Activated T-helper 1 cell treated with anti-CD3 and anti-CD28 coated beads, Interleukin-12 subunit alpha, Interleukin-12 subunit beta, Interleukin-2, Interleukin-4 antibody, amounts not matched to agents 30 ng/mL and 10 ng/mL and 1 ng/mL, durations not matched to agents 14 hours and 24 hours and 36 hours (primary cell): ENCODE measurements at places on chromosomes 12 and 14. TPM values are rescaled to one million over a fixed set of nuclear protein-coding genes. Genes with fewer than 3 reads are reported as not detected.

DNA sequence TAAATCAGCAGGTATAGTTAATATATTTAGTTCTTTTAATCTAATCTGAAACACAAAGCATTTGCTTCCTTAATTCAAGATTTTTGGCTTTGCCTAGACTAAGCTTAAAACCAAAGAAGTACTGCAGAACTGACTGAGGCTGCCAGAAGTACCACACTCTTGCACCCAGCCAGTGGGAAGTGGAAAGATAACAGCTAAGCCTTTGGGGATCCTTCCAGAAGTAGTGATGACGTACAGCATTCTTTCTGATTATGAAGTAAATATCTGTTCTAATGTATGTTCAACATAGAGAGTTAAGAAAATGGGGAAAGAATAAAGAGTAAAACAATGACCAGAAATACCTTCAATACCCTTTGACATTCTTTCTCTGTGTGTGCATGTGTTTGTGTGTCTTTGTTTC is 19.3 kb downstream of the NTF3 start:
- no peaks in the 10 kb centered on the region for H3K4me1 ChIP-seq
- H3K36me3 ChIP-seq: no peaks in the 10 kb centered on the region
- peaks cover 2% of the 10 kb centered on the region for H3K27me3 ChIP-seq
- no peak overlapping the region for H3K27ac ChIP-seq

- H3K27me3 ChIP-seq: no peaks in the 10 kb centered on the region
- no peak for DNase-seq
- H3K36me3 ChIP-seq: peaks cover 20% of the 10 kb centered on the region
- H3K27ac ChIP-seq: peak overlapping the region; percentile 63
- no peak overlapping the region for H3K4me3 ChIP-seq
Measured at GRCh38 chr12:31876568-31877424, 82.4 kb upstream of the RESF1 start.

- no peak for DNase-seq
- H3K36me3 ChIP-seq: no peaks in the 10 kb centered on the region
- no peaks in the 10 kb centered on the region for H3K4me1 ChIP-seq
- no peak overlapping the region for H3K27ac ChIP-seq
- no peak overlapping the region for H3K4me3 ChIP-seq
Measured at GRCh38 chr14:93381644-93382043, 34.7 kb downstream of the COX8C start.

GRCh38 chr14:90613453-90613852 is 202.8 kb downstream of the TTC7B start:
- H3K4me3 ChIP-seq: no peak overlapping the region
- no peak overlapping the region for H3K27ac ChIP-seq
- H3K27me3 ChIP-seq: peaks cover 4% of the 10 kb centered on the region
- no peaks in the 10 kb centered on the region for H3K36me3 ChIP-seq

DNA sequence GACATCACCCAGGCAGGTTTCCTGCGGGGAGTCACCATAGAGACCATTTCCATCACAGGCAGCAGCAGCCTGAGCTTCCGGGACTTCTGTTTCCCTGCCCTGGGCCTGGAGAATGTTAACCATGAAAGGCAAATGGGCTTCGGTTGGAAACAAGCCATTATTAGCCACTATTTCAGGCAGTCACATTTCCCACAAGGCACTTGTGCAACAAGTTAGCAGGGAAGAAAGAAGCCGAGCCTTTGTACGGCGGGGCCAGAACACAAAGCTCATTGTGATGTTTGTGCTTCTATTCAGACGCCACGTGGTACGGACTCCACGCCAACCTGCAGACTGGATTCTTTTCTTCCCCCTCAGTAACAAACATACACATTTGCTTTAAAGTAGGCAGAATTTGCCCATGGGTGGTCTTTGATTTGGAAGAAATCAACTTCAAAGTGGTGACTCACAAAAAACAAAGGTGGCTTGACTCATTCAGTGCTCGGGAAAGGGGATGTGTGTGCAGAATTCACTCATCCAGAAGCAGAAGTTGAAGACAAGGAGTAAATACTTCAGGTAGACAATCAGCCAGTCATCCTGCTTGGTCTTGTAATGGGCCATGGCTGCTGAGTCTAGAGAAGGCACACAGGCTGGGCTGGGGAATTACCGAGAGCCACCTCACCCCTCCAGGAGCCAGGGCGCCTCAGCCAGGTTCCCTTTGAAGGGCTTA is 154.2 kb upstream of the PRMT8 start:
- H3K27me3 ChIP-seq: peaks cover 3% of the 10 kb centered on the region
- no peak for DNase-seq
- no peak overlapping the region for H3K27ac ChIP-seq

DNA sequence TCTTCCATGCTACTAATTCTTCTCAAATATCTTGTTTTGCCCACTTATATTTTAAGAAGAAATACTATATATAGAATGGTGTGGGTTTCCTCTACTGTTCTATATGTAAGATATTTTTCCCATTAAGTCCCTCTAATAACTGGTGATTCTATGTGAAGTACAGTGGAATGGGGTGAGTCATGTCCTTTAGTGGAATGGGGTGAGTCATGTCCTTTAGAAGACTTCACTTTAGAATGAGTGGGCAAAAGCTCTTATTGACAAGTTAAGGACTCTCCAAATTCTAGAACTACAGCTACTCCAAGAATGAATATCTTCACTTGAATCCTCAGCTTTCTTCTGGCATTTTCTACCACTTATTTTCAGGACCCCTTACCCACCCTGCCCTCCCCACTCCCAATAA is 349.9 kb downstream of the ETNK1 start:
- H3K27ac ChIP-seq: no peak overlapping the region
- no peaks in the 10 kb centered on the region for H3K36me3 ChIP-seq
- H3K4me1 ChIP-seq: no peaks in the 10 kb centered on the region
- H3K4me3 ChIP-seq: no peak overlapping the region

DNA sequence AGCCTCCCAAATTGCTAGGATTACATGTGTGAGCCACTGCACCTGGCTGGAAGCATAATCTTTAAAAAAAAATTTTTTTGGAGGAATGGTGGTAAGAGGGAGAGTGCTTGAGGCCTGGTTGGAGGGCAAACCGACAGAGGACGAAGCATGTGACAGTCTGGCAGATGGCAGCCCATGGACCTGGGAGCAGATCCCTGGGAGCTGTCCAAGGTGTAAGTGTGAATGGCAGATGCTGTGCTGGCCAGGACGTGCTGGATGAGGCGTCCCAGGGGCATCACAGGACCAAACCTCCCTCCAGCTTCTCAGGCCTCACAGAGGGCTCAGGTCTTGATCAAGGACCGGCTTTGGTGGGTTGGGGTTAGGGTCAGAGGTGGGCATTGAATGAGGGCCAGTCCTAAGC is 128.4 kb upstream of the NCOR2 start:
- no peak overlapping the region for H3K27ac ChIP-seq
- DNase-seq: no peak
- no peaks in the 10 kb centered on the region for H3K36me3 ChIP-seq
- H3K4me3 ChIP-seq: no peak overlapping the region

DNA sequence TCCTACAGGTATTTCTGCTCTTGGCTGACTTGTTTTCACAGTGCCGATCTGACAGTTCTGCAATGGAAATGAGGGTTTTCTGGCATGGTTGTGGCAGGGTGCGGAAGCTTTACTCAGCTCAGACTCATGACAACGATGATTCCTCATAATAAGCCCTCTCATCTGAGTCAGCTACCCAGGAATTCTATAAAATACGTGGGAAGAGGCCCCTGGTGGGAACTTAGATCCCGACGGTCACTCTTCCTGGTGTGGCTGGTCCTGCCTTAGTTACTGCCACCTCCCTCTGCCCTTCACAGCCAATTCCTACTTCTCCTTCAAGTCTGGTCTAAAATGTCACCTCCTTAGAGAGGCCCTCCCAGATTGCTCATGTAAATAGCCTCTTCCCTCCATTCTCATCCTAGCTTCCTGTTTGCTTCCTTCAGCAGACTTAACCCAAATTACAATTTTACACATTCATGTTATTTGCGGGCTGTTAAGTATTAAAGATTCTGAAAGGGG is 104.2 kb upstream of the MAP1LC3B2 start:
- H3K4me3 ChIP-seq: no peak overlapping the region
- H3K36me3 ChIP-seq: no peaks in the 10 kb centered on the region
- H3K27ac ChIP-seq: no peak overlapping the region
- peaks cover 3% of the 10 kb centered on the region for H3K27me3 ChIP-seq

GRCh38 chr12:122064780-122065588 is 13.6 kb upstream of the MLXIP start:
- no peak overlapping the region for H3K27ac ChIP-seq
- H3K4me1 ChIP-seq: peaks cover 26% of the 10 kb centered on the region
- no peak for DNase-seq
- H3K27me3 ChIP-seq: peaks cover 4% of the 10 kb centered on the region
- peaks cover 1% of the 10 kb centered on the region for H3K36me3 ChIP-seq

DNA sequence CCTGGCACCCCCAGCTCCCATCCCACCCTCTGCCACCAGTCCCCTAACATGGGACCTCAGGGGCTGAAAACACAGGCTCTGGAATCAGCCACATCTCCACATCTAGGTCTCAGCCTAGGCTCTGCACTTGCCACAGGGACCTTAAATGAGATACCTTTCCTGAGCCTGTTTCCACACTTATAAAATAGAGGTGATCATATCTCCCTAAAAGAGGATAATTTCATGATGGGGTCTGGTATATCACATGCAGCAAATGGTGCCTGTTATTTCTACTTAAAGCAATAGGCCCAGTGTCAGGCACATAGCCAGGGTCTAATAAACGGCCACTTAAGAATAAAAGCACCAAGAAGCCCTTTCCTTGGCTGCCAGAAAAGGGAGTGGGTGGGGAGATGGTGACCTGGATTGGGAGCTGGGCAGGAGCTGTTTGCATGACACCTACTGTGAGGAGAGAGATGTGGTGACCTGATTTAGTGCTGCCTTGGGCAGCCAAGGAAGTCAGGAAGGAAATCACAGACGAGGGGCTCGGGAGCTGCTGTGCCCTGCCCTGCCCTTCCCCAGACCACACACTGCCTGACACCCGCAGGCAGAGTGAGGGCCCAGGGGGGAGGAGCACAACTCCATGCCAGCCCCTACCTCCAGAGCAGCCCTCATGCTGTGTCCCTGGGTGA is 71.2 kb downstream of the IRF2BPL start:
- no peaks in the 10 kb centered on the region for H3K36me3 ChIP-seq
- H3K27me3 ChIP-seq: peaks cover 4% of the 10 kb centered on the region
- H3K27ac ChIP-seq: peak overlapping the region; percentile 65
- peak overlapping the region; percentile 31 for H3K4me3 ChIP-seq
- DNase-seq: no peak

DNA sequence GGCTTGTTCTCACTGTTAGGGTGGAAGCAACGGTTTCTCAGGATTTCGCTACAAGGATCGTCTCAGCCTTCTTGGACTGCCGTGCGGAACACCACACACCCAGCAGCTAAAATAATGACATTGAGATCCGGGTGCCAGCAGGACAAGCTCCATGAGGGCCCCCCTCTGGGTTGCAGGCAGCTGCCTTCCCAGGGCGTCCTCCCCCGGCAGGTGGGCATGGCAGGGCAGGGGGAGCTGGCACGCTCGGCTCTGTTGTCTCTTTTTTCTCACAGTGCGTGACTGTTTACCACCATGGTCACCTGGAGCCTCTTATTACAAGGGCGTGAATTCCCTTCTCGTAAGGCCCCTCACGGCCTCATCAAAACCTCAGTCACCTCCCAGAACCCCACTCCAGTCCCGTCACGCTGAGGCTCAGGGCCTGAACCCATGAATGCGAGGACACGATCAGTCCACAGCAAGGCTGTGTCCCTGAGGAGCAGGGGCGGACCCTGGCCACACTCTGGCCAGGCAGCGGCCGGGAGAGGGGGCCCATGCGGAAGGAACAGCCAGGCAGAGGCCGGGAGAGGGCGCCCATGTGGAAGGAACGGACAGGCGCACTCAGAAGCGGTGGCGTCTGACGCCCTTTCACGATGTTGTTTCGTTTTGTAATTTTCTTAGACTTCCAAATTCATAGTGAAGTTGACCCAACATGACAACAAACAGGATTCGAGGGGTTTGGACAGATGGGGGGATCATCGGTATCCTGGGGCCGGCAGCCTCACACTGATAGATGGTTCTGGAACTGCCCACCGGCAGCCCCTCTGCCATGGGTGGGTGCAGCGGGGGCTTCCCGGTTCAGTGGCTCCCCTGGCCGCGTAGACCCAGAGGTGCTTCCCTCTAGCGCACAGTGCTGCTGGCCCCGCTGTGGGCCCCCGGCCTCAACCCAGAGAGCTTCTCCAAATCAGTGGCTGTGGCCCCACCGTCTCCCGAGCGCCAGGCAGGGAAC is 10.0 kb downstream of the LRCOL1 start:
- H3K4me1 ChIP-seq: peaks cover 11% of the 10 kb centered on the region
- H3K36me3 ChIP-seq: no peaks in the 10 kb centered on the region
- H3K4me3 ChIP-seq: peak overlapping the region; percentile 67
- H3K27me3 ChIP-seq: peaks cover 52% of the 10 kb centered on the region

DNA sequence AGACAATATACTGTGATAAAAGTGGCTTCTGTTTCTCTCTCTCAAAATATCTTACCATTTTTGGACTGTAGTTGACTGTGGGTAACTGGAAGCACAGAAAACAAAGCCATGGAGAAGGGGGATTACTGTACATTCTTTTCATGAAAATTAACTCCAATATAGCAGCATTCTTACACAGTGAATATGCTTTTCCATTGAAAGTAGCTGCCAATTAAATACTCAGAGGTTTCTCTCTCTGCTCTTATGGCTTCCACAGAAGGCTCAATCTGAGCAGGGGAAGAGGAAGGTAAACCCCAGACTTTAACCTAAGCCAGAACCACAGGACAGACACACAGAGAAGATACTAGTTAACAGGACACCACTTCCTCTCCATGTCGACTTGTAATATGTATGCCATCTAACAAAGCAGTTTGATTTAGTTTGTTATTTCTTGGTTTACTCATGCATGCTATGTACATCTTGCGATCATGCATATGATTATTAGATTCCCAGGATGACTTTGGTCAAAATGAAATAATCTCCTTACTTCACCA is 150.2 kb downstream of the SSPN start:
- no peak for DNase-seq
- H3K27me3 ChIP-seq: no peaks in the 10 kb centered on the region
- H3K4me3 ChIP-seq: no peak overlapping the region
- peaks cover 26% of the 10 kb centered on the region for H3K4me1 ChIP-seq

DNA sequence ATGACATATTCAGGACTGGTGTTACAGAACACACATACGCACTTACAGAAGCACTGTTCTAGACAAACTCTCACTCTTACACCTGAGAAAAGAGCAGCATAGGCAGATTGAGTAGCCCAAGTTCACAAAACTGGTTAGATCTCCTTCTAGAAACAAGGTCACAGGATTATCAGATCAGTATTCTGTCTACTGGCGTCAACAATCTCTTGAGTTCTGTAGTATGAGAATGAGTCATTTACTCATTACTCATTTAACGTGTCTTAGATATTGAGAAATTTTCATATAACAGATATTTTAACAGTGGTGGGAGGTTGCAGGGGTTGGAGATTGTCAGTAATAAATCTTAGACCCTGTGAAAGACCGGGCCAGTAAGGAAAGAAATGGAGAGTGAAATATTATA is 2.8 kb upstream of the TSPAN8 start:
- no peak overlapping the region for H3K27ac ChIP-seq
- H3K36me3 ChIP-seq: no peaks in the 10 kb centered on the region
- H3K4me3 ChIP-seq: no peak overlapping the region
- no peak for DNase-seq
- no peaks in the 10 kb centered on the region for H3K27me3 ChIP-seq

- peaks cover 78% of the 10 kb centered on the region for H3K4me1 ChIP-seq
- peaks cover 21% of the 10 kb centered on the region for H3K36me3 ChIP-seq
- no peaks in the 10 kb centered on the region for H3K27me3 ChIP-seq
- no peak overlapping the region for H3K27ac ChIP-seq
Measured at GRCh38 chr14:95498622-95499353, 17.7 kb downstream of the SYNE3 start.

The GPR84 gene
- total RNA-seq: 2.3 and 2.4 TPM in 2 replicates

The KLHL33 gene
- total RNA-seq: 0.05 TPM in 2 replicates

The SLC22A17 gene
- 3.1 and 5.0 TPM in 2 replicates for total RNA-seq

The DIO2 gene
- total RNA-seq: not detected in 2 replicates

The DAO gene
- not detected in 2 replicates for total RNA-seq

The STAB2 gene
- not detected in 2 replicates for total RNA-seq

The GUCY2C gene
- not detected in 2 replicates for total RNA-seq

The TTC9 gene
- 6.6 and 6.7 TPM in 2 replicates for total RNA-seq

The GPR65 gene
- 8.0 and 8.2 TPM in 2 replicates for total RNA-seq
